Esophagus muscularis mucosa (tissue), 4 donors: ENCODE measurements at places on chromosomes 6 and 20.

DNA sequence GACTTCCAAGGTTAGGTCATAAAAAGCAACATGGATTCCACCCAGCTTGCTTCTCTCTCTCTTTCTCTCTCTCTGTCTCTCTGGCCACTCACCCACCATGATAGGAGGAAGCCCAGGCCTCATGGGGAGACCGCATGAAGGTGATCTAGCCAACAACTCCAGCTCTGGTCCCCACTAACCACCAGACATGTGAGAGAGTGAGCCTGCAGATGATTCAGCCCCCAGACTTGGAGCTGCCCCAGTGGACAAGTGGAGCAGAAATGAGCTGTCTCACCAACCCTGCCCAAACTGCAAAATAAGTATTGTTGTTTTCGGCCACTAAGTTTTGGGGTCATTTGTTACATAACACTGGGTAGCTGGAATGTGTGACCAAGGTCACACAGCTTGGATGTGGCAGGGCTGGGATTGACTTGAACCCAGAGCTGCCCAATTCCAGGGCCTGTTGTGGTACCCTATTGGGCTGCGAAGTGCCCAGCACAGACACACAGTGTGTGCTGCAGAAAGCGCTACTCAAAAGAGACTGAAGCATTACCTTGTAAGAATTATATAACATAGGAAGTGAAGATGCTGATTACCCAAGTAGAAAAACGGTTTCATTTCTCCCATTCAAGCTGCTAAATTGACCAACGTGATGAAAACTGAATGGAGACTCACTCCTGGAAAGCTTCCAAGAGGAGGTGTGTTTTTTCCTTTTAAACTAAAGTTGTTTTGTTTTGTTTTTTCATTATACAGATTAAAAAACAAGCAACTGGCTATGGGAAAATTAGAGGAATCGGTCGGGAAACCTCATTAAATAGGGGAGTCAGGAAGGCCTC, 9.1 kb upstream of the TLDC2 start:
- DNase-seq = no peak

DNA sequence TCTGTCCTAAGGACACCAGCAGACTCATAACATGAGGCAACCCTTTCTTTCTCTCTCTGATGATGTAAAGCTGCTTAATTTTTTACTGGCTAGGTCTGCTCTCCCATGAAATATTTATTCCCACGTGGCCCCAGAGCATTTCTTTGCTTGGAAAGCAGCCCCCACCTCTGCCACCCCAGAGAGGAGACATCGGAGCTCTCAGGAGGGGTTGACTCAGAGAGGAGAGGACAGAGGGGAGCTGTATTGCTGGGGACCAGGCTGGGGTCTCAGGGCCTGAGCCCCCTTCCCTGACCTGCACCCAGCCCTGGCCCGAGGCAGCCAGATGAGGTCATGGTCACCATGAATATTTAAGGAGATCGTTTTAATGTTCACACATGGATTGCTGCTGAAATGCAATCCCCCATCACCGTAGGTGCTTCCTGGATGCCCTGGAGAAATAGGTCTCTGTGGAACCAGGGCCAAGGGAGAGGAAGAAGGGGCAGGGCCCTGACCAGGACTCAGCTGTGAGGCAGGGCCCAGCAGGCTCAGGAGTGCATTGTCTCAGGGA, 117.5 kb downstream of the DLL1 start:
- DNase-seq = no peak

- no peak for DNase-seq
These were observed 8.4 kb downstream of the TPBG start for GRCh38 chr6:82371799-82372546.

DNA sequence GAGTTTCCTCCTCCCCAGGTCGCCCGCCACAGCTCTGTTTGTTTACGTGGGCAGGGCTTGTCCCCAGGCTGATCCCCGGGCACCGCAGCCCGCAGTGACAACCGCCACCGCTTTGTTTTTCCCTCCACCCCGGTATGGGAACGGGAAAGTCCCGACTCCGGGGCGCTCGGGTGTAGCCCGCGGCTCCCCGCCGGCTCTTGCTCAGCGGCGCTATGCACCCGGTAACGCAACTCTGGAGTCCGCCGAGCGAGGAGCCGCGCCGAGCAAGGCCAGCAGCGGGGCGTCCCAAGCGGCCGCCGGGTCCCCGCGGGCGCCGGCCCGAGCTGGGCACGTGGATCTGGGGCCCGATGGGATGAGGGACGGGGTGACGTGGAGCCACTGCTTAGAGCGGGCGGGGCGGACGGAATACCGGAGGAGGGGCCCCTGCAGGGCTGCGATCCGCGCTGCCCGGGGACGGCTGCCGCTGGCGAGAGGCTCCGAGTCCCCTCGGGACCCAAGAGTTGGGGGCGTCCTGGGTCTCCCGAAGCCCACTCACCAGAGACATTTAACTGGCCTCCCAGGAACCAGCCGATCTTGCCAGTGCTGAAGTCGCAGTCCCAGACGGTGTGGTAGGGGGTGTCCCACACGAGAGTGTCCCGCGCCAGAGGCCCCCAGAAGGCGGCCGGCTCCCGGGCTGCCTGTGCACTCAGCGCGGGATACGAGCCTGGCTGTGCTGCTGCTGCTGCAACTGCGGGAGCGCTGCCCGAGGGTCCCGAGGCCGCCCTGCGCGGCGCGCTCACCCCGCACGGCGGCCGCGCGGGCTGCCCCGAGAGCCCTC, 497 bp downstream of the ACSS1 start:
- DNase-seq = no peak

DNA sequence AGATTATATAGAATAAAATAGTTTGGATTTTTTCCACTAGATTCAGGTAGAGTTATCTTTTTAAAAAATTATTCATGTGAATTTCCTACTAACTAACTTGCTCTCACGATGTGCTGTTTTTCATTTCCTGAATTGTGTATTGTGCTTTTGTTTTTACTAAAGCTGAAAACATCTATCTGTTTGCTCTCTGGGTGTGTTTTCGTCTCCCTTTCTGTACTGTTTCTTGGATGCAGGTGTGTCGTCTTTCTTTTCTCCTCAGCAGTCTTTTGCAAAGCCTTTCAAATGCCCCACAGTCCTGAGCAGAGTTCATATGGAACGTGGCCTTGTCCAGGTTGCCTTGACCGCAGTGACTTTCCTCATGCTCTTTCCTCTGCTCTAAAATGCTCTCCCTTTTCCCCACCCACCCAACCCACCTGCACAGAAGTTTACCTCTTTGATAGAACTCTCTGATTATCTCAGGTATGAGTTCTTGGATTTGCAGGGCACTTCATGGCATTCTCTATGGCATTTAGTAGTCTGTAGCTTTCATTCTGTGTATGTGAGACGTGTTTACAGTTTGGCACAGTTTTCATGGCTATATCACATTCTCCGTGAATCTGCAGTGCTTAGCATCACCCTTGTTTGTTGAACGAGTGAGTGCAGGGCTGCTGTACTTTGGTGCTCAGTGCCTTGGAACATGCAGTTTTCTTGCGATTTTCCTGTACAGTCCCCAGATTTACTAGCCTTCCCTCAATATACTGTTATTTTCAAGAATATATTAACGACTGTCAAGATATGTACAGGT, 77.1 kb downstream of the FARS2 start:
- no peak for DNase-seq

DNA sequence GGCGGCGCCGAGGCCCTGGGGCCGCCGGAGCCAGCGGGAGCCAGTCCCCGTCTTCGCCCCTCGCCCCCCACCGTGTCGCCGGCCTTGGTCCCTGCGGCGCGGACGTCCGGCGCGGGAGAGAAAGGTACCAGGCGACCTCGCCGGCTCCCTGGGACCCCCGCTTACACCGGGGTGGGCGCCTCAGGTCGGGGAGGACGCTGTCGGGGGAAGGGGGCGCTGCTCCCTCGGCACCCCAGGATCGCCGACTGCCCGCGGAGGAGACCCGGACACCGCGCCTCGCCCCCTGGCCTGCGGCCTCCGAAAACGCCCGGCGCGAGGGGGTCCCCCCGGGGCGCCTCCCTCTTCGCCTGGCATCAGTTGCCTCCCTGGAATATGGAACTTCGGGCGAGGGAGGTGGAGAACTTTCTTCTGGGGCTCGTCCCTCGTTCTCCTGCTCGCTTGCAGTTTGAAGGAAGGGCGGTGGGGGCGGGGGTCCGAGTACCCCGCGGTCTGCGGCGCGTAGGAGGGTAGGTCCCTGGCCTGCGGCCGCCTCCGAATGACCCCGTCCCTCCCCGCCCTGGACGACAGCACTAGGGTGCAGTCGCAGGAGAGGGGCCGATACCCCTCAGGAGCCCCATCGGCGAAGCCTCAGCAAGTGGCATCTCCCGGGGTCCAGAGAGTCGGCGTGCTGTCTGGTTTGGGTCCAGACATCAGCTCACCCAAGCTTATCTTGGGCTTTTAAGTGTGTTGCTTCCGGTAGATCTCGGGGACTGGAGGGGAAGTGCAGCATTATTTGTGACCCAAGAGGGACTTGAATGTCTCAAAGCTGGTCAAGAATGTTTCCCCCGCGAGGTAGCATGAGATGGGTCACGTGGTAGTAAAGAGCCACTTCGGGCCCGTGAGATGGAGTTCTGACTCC, 549 bp downstream of the ANKRD6 start:
- DNase-seq = no peak

- no peak for DNase-seq
These were observed 60.1 kb upstream of the ZNF184 start for GRCh38 chr6:27532820-27533538.

DNA sequence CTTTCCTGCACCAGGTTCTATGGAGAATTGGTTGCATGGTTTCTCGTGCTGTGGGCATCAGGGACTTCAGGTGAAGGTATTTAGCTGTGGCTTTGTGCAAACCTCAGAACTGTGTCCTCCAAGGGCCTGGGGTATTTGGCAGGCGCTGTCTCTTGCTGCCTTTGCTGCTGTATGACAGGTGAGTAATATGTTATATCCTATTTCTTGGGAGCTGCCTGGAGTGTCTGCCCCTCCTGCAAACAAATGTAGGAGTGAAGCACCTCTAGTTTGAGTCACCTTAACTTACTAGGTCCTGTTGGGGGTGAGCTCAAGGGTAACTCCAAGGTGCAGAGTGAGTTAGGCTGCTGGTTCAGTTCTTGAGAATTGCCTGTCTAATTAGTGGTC, 177.7 kb upstream of the RNF24 start:
- no peak for DNase-seq
